ENCODE measurements at places on chromosomes 2 and 18.
A peak's percentile ranks its signal among the peaks of the same experiment; 100 is the strongest.

GRCh38 chr2:237726401-237726830 lies 72.2 kb upstream of the RBM44 start:
- DNase-seq: no peak

DNA sequence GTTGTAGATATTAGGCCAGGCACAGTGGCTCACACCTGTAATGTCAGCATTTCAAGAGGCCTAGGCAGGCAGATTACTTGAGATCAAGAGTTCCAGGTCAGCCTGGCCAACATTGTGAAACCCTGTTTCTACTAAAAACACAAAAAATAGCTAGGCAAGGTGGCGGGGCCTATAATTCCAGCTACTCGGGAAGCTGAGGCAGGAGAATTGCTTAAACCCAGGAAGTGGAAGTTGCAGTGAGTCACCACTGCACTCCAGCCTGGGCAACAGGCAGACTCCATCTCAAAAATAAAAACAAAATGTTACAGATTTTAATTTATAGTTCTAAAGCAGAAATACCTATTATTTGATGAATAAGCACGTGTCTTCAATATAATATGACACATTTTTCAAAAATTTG lies 65.6 kb upstream of the UBXN4 start:
- no peak for DNase-seq

DNA sequence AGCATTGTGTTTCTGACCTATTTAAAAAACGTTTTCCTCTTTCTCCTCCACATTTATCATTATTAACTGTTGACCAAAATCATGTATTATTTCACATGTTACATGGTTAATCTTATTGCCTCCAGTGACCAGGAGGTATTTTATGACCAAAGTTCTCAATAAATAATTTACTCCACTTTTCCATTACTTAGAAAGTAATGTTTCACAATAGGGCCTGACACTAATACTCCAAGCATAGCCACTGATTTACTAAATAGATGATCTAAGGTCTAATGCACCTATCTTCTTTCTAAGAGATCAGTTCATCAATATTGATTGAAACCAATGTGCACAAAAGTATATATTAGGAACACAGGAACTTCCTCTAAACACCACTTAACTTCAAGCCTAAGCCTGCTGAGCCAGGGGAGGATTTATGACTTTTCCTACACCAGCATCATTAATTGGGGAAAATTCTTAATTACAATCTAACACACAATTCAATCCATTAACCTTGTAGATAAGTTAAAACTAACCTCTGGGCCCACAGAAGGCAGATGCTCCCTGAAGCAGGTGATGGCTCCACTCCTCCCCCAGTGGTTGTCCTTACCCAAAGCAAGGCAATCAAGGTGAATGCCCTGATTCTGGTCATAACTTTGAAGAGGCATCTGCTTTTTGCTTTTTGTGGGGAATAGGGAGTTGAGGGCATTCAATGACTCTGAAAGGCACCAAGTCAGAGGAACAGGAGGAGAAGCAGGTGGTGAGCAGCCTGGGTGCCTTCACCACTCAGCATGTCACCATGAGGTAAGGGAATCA lies 33.9 kb downstream of the RBMS1 start:
- DNase-seq: no peak

DNA sequence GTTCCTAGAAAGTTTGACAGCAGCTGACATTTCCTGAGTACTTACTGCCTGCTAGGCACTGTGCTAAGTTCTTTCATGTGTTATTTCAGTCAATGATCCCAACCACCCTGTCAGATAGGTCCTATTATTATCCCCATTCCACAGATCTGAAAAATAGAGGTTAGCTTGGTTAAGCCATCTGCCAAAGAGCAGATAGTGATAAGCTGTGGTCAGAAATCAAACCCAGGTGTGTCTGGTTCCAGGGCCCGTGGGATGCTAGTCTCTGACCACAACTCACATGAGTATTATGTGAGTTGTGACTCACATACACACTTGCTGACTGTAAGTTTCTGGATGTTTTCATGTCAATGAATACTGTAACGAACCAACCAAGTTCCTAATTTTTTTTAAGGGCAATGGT lies 132.0 kb upstream of the APCDD1 start:
- no peak for DNase-seq

- DNase-seq: no peak
Measured at GRCh38 chr18:72086421-72086820, 457.7 kb downstream of the CBLN2 start.

DNA sequence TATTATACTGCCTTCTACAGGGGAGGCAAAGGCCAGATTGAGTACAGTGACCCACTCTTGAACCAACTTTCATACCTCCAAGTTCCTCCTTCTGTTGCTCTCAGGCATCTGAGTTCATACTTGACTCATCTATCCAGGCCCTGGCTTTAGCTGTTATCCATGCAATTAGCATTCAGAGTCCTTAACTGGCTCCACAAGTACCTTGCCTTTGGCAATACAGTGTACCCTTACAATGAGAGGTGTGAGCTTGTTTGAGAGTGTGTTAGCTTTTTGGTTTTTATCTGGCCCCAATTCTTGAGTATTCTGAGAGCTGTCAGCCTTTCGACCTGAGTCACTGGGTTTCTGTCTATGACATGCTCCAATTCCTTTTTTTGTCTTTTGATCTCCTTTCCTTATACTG lies 60.2 kb downstream of the EHD3 start:
- DNase-seq: no peak

GRCh38 chr2:81576713-81577112 lies 1272.2 kb upstream of the LRRTM1 start:
- no peak for DNase-seq

- peak; percentile 31 for DNase-seq
Measured at GRCh38 chr2:67259556-67260342, 137.4 kb upstream of the ETAA1 start.

- no peak for DNase-seq
Measured at GRCh38 chr2:237639052-237639835, 11.9 kb downstream of the LRRFIP1 start.

- no peak for DNase-seq
Measured at GRCh38 chr2:169692718-169693117, 1.5 kb downstream of the CFAP210 start.

- no peak for DNase-seq
Measured at GRCh38 chr2:180991361-180991760, 11.0 kb downstream of the UBE2E3 start.

GRCh38 chr2:189658306-189659212 lies 2.7 kb upstream of the ASNSD1 start:
- DNase-seq: peak; percentile 20

GRCh38 chr2:237194906-237195305 lies 109.2 kb downstream of the COPS8 start:
- DNase-seq: no peak

DNA sequence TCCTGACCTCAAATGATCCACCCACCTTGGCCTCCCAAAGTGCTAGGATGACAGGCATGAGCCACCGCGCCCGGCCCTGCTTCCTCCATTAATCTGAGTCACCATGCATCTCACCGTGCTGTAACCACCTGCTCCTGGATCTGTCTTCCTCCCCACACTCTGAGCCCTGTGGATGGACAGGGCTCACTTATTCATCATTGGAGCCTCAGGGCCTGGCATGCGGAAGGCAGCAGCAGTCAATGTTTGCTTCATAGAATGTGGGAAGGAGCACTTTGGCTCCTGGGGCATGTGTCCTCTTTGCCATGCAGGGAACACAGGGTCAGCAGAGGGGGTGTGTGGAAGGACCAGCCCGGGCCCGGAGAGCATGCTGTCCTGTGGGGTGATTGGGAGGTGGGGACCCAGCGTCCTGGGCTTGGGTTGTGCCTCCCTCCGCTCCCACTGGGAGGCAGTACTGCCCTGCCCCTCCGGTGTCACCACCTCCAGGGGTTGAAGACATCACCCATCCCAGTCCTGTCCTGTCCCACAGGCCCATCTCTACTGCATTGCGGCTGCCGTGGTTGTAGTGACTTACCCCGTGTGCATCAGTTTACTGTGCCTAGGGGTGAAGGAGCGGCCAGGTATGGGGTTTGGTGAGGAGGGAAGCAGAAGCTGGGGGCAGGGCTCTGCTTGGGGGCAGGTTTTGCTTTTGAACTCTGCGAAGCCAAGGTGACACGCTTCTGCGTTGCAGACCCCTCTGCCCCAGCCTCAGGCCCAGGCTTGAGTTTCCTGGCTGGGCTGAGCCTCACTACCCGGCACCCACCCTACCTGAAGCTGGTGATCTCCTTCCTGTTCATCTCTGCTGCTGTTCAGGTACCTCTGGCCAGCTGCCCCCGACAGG lies 11.5 kb downstream of the MFSD2B start:
- peak; percentile 29 for DNase-seq

GRCh38 chr2:241774419-241775222 lies 2.0 kb upstream of the GAL3ST2 start:
- DNase-seq: peak; percentile 93

- peak; percentile 73 for DNase-seq
Measured at GRCh38 chr18:36757081-36757480, 71.7 kb downstream of the TPGS2 start.

DNA sequence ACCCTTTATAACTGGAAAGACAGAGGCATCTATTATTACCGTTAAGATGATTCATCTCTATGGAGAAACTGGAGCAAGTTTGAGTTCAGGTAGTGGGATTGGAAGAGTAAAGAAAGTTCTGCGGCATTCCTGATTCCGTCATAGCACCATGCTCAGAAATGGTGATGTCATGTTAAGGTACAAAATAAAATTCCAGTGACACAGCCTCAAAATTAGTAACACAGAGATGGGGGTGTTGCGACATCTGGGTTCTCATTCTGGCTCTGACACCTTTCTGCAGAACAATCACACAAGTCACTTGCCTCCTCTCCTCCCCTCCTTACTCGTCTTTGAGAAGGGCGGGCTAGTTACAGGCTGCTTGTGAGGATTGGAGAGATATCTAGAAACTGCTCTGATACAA lies 105.7 kb downstream of the DPP10 start:
- no peak for DNase-seq

Data from AG20443 (cell line).